Eye (tissue), 1 donor: ENCODE measurements at places on chromosomes 4 and X.

DNA sequence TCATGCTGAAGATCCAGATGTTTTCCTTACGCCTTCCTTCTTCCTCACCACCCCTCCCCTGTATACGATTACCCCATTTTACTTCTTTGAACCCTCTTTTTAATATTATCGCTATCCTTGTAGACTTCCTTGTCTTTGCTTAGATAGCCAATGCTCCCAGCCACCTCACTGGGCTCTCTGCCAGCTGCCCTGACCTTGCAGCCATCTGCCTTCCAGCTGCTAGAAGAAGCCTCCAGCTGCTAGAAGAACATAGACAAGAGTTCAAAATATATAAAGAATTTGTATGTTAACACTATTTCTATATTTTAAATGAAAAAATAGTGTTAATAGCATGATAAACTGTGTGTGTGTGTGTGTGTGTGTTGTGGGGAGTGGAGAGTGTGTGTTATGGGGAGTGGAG, 374.7 kb downstream of the ANKRD50 start:
- no peak for DNase-seq

- no peak for DNase-seq
Observed at GRCh38 chr4:59570860-59571476, 1629.2 kb upstream of the ADGRL3 start.

- no peak for DNase-seq
Observed at GRCh38 chrX:107712231-107713202, 63.1 kb downstream of the TSC22D3 start.

GRCh38 chrX:154490414-154491083, at the start of gene SLC10A3:
TSS of gene SLC10A3 (minus strand) at chrX:154490629. CDS start at chrX:154488940, 1,689 bp downstream.
- peak; percentile 94 for DNase-seq

DNA sequence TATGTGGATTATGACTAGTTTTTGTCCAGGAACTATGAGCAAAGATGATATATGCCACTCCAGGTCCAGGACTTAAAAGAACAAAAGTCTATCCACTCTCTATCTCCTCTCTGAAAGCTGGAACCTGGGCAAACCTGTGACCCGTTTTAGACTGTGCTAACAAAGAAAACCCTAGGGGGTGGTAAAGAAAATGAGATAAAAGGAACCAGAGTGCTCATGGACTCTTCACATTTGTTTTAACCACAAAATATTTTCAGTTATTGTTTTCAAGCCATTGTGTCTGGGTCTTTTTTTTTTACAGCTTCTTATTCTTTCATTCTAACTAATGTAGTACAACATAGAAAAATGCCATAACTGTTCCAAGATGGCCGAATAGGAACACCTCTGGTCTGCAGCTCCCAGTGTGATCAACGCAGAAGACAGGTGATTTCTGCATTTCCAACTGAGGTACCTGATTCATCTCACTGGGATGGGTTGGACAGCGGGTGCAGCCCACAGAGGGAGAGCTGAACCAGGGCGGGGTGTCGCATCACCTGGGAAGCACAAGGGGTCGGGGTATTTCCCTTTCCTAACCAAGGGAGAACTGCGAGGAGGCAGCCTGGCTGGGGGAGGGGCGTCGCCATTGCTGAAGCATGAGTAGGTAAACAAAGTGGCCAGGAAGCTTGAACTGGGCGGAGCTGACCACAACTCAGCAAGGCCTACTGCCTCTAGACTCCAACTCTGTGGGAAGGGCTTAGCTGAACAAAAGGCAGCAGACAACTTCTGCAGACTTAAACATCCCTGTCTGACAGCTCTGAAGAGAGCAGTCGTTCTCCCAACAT, 45.1 kb downstream of the CHM start:
- peak; percentile 7 for DNase-seq

GRCh38 chr4:108240366-108240765, 71.6 kb upstream of the LEF1 start:
- DNase-seq: no peak

DNA sequence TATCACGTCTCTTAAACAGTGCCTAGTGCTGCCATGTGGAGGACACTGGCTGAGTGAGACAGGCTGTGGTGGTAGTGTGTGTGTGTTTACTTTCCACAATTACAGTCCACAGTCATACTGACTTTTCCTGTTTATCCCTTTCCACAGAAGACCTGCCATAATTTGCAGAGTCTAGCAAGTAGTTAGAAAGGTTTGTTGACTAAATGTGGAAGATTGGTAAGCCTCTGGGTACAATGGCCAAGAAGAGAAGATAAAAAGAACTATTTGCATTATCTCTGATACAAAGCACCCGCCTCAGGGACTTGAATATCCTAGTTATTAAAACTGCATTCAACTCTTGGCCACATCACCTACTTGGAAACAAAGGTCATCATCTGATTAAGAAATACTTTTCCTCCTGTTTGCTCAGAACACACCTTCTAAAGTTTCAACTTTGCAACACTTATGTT, 89.1 kb downstream of the FAM13A start:
- no peak for DNase-seq

DNA sequence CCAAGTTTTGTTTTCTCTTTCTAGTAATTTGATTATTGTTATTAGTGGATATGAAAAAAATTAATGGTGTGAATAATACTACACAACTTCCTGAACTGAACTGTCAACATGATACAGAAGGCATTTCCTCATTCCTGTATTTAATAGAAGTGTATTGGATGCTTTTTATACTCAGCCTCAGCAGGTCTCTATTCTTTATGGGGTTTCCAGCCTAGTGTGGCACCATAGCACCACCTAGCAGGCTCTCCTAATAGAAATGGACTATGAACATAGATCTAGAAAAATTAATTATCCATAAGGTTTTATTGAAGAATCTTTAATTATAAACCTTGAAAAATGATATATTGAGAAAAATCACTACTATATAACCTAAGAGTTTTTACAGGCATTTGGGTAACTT, 52.4 kb downstream of the GLRB start:
- peak; percentile 21 for DNase-seq

GRCh38 chr4:72567821-72568675, 973 bp downstream of the ADAMTS3 start:
- DNase-seq: peak; percentile 90

- DNase-seq: no peak
Observed at GRCh38 chr4:189117426-189117825, 823.2 kb upstream of the FRG1 start.

- no peak for DNase-seq
Observed at GRCh38 chr4:168695288-168695687, 198.4 kb downstream of the PALLD start.

GRCh38 chrX:101206471-101206870, 13.1 kb upstream of the DRP2 start:
- no peak for DNase-seq

DNA sequence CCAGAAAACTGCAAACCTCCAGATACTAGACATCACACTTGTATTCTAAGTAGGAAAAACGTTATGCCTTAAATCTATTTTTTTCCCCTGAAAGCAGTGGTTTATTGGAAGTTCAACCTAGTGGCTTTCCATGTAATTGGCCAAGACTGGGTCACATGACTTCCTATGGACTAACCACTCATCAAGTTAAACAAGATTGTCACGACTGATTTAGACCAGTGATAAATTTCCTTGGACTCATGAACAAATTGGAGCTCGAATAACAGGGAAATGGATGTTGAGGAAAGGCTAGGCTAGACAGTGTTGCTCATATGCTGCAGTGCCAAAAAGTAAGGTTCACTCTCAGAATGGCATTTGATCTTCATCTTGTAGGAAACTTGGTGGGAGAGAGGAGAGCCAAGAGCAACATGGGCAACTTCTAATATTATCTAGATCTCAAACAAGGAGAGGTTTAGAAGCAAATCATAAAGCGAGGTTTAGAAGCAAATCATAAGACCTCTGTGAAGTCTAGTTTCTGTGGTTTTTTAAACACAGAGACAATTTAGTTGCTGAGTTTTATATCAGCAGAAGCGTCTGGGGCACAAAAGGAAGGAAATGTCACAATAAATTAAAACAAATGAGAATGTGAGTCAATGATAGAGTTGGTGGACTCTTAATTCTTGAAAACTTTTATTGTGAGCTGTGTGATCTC, 165.6 kb upstream of the BOD1L1 start:
- no peak for DNase-seq

DNA sequence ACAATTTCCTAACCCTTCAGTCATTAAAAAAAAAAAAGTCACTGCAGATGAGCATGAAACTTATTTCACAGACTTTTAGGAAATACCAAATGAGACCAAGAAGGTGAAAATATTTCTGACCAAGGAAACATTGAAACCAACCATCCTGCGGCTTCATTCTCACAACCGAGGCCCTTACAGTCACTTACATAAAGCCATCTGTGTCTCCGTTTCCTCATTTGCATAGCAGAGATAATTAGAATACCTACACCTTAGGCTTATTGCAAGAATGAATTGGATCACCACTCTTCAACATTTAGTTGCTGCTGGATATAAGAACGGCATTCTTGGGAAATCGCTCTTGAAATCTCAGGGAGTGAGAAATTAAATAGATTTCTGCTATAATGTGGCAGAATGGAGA, 356.2 kb downstream of the HS3ST1 start:
- no peak for DNase-seq

- no peak for DNase-seq
Observed at GRCh38 chrX:21398426-21398825, 24.2 kb downstream of the CNKSR2 start.

GRCh38 chrX:6448003-6448402, 86.9 kb downstream of the VCX3A start:
- DNase-seq: no peak

DNA sequence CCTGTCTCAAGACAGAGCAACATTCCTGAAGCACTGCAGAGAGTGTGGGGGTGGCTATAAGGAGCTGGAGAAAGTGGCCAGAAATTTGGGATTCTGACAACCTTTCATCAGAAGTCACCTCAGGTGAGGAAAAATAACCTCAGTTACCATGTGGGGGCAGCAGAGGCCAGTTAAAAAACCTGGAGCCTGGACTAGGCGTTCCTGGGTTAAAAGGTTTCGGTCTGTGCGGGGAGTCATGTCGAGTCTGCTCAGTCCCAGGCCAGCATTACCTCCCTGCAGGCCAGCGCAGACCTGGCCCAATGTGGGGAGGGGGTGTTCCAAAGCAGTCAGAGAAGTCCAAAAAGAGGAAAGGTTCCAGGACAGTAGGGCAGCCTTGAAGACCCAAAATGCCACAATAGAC, 10.9 kb upstream of the NALF2 start:
- peak; percentile 56 for DNase-seq

DNA sequence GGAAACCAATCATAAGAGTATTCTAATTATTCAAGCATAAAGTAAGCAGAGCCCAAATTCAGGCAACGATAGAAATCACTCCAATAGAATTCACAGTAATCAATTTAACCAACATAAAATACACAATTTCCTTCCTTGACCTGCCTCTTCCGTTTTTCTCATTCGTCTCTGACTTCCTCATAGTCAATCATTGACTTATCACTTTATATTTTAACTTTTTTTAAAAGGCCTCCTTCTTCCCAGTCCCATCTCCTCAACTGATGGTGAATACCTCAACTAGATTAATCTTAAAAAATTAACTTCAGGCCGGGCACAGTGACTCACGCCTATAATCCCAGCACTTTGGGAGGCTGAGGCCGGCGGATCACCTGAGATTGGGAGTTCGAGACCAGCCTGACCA, 13.3 kb downstream of the CNOT6L start:
- DNase-seq: no peak

DNA sequence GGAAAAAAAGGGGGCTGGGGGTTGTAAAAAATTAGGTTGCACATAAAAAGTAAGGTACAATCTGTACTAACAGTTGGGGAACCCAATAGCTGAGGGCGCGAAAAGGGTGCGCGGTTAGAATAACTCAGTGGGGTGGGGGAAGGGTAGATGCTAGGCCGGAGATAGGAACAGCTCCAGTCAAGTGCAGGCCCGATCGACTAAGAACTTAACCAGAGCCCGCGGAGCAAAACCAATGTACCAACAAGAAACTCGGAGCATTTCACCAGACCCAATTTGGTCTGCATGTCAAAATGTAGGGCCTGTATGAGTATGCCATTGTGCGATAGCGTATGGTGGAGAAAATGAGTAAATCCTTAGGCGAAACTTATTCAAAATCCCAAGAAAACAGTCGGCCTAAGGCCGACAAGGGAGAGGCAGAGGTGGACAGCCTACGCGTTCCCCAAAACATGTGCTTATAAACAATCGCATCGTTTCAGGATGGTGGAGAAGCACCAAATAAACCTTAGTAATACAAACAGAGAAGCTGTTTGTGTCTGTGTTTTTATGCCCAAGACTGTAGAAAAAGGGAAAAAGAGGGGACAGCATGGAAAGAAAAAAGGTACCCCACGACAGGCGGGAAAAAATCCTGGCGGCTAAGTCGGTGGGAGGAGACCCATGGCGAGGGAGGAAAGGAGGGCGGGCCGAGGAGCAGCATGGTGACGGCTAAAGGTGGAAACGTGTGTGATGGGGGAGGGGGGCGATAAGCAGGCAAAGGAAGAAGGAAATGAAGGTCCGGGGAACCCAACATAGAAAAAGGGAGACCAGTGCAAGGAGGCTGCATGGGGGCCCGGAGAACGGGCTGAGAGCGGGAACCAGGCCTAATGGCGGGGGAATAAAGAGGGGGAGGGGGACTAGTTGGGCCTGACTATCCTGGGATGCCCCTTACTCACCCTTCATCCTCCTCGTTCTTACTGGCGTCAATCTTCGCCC, 990 bp downstream of the HNRNPD start:
- peak; percentile 91 for DNase-seq

- DNase-seq: no peak
Observed at GRCh38 chrX:136839196-136839595, 41.3 kb downstream of the RBMX start.

DNA sequence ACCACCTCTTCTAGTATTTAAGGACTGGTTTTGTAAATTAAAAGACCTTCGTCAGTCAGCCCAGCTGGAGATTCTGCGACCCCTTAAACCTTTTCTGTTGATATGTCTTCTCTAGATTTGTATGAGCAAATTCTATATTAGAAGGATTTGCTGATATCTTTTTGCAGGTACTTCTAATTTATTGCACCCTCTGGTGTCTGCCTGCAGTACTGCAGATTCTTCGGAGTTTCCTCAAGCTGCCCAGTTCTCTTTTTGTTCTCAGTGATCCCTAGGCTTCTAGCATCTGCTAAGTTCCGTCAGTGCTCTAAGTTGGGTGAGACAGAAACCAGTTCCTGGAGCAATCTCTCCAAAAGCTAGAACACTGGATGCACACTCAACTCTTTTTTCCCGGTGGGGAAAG, 545.2 kb downstream of the C4orf33 start:
- peak; percentile 30 for DNase-seq

DNA sequence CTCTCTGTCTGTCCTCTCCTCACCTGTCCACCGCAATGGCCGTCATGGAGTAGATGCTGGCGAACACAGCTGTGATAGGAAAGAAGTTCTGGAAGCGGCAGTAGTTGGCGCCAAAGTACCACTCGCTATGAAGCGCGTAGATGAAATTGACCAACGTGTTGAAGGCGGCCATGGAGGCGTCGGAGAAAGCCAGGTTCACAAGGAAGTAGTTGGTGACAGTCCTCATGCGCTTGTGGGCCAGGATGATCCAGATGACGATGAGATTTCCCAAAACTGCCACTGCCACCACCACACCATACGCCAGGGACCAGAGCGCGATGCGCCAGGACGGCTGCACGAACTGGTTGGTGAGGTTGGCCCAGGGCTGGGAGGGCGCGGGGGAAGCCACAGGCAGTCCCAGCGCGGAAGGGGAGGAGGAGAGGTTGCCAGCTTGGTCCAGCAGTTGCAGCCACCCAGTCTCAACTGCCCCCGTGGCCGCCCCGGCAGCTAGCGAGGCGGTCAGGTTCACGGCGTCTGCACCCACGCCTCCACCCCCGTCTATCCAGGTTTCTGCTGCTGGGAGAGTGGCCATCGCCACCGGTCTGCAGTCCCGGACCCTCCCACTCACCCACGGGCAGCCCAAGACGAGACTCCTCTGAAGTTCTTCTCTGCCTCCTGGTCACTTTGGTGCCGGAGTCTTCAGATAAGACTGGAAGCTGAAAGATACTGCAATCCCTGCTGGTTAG, 518 bp downstream of the TACR3 start:
- peak; percentile 78 for DNase-seq

GRCh38 chr4:113052379-113052951, 3.0 kb downstream of the ANK2 start:
- DNase-seq: no peak
